ENCODE measurements at places on chromosomes 5 and 9.

GRCh38 chr5:164679461-164679860 lies 1174.0 kb downstream of the MAT2B start:
- DNase-seq: no peak

- DNase-seq: no peak
These were observed 39.4 kb downstream of the NNT start for GRCh38 chr5:43642428-43642827.

- no peak for DNase-seq
These were observed 251.2 kb upstream of the FBXL7 start for GRCh38 chr5:15248731-15249130.

DNA sequence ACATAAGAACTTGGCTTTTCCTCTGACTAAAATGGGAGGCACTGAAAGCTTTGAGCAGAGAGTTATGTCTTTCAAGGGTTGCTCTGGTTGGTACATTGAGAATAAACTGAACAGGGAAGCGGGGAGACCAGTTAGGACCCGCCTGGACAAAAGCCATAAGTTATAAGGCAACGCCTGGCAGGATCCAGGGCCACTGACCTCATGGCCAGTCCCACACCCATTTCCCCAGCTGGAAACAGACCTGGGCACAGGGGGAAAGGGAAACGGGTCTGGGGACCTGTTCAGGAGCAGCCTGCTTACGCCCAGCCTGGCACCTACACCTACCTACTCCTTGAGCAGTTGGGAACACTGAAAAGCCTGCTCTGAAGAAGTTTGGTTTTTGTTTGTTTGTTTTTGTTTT lies 1.3 kb downstream of the SPINK4 start:
- no peak for DNase-seq

DNA sequence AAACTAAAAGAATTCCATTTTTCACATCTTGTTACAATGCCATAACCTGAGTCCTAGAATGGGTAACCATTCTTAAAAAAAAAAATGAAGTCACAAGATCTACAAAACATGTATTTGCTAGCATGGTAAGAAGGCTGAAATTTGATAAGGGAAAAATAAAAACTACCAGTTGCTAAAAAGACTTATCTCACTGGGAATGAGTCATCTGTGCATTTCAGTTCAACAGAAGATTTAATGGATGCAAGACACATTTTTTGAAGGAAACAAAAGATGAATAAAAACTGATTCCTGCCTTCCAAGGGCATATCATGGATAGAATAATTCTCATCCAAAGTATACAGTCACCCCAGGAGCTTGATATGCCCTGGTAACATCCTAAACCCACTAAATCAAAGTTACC lies 47.2 kb downstream of the SGTB start:
- no peak for DNase-seq

DNA sequence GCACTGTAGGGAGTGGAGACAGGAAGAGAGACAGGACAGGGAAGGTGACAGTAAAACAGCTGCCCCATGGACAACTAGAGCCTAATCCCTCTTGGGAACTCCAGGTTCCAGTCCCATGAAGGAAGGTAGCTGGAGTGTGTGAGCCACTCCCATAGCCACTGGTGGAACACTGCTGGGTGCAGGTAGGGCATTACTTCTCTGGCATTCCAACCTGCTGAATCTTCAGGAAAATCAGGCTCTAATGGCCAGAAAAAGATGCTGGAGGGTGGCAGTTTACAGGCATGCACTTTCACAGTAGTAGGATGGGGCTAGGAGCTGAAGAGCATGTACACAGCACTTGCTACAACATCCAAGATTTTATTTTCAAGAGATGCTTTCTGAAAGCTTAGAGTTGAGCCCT lies 259.4 kb downstream of the AUH start:
- no peak for DNase-seq

DNA sequence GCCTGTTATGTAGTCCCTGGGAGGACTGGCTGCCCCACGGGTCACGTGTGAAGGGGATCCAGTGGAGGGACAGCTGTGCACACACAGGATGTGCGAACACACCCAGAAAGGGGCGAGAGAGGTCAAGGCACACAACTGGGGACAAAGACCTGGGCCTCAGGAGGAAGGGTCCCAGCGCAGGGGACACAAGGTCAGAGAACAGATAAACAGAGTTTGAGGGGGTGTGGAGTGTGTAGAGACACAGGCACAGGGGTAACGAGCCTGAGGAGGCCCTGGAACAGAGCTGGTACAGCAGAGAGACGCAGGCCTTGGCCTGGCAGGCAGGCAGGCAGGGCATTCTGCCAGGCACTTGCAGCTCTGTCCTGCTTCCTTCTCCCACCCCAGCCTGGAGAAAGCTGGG lies 14.8 kb upstream of the PSMD5 start:
- no peak for DNase-seq

DNA sequence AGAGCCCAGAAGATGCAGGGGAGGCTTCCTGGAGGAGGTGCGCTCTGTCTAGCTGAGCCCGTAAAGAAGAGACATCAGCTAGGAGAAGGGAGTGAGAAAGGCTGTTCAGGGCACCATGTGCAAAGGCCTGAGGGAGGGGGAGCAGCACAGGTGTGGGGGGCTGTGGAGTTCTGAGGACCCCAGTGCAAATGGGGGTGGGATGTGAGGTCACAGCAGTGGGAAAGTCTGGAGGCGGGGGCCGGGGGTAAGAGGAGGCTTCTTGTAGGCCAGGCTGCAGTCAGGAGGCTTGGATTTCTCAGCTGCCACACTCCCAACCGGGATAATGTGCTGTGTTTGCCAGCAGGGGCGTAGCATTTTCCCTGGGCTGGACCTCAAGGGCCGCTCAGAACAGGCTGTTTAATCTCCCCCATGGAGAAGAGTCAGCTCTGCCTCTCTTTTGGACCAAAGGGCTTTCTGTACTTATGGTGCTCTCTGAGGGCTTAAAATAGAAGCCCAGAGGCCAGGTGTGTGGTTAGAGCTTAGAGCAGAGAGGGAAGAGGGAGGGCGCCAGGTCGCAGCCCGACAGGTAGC lies 5.7 kb downstream of the NEURL1B start:
- no peak for DNase-seq

DNA sequence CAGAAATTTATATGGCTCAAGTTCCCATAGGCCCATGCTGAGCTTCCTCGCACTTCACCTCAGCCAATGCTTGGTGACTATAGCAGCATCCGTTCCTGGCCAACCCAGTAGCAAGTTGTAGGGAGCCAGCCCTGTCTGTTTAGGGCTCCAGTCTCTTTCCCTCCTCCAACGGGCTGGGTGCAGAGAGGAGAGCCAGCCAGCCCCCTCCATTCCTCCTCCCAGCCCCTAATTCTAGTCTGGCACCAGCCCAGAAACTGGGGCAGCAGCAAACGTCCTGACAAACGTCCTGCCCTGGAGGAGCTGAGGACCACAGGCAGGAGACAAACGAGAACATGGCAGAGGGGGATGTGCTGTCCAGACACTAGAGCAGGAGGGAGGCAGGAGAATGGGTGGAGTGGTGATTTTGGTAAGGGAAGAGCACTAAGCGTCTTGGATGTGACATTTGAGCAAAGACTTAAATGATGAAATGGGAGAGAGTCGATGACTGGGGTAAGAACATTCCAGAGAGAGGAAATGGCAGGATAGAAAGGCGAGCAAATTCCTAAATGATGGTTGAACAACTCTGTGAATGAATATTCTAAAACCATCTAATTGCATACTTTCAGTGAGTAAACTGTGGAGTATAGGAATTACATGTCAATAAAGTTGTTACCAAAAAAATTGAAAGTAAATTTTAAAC lies 222.5 kb upstream of the DAPK1 start:
- no peak for DNase-seq
